ENCODE measurements at places on chromosomes 5 and 9.

GRCh38 chr5:82734347-82734746 is 342.8 kb downstream of the TMEM167A start:
- DNase-seq, result no peak

DNA sequence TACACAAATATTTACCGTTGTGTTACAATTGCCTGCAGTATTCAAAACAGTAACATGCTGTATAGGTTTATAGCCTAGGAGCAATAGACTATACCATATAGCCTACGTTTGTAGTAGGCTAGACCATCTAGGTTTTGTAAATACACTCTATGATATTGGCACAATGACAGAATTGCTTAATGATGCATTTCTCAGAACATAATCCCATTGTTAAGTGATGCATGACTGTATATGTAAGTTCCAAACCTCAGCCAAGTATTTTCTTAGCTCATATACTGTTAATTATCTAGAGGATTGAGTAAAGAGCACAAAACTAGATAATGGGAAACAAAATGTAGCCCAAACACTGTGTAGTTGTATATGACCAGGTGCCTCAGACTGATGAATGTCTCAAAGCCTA is 220.1 kb downstream of the ANXA1 start:
- peak; percentile 13 for DNase-seq

DNA sequence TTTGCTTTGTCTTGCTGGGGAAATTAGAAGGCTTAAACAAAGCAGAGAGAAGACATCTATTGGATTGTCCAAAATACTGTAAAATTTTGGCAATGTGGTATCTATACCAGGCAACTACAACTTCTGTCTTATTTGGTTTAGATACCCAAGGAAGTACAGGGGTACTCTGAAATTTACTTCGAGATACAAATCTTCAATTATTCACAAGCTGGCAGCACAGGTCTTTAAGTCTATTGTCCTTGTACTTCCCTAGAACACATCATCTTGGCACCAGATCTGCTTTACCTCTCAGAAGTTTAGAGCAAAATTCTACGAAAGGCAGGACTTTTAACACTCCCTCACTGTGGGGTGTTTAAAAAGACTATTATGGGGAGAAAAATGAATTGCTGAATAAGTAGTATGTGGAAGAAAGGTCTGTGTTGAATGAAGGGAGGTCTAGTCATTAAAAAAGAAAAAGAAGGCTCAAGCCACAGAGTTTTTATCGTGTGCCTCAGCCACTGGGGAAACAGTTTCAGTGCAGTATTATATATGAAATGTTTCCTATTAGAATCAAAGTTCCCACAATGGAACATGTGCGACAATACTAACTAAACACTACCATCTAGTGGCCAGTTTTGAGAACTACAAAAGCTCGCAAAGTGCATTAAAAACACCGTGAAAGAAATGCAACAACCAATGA is 93.7 kb downstream of the PDE4D start:
- peak; percentile 27 for DNase-seq

- no peak for DNase-seq
These were observed 17.6 kb downstream of the TRMO start for GRCh38 chr9:97904725-97905124.

DNA sequence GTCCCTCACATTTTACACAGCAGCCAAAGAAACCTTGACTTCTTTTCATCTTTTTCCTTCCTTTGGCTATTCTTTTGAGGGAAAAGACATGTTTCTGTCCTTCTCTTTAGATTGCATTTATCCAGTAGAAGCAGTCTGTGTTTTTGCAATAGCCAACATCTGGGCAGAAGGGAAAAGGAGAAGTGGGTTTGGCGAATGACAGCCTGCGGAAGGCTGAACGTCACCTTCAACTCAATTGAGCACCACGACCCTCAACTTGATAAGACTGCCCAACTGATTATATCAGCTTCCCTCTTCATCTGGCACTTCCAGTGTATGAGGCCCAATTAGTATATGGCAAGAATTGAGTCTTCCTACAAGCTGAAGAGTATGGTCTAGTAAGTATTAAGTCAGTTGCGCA is 1997.6 kb upstream of the WWC1 start:
- DNase-seq, result no peak

GRCh38 chr5:162842727-162843126 is 594.7 kb upstream of the CCNG1 start:
- DNase-seq, result no peak

- no peak for DNase-seq
These were observed 59.1 kb downstream of the PHF2 start for GRCh38 chr9:93635186-93636107.

DNA sequence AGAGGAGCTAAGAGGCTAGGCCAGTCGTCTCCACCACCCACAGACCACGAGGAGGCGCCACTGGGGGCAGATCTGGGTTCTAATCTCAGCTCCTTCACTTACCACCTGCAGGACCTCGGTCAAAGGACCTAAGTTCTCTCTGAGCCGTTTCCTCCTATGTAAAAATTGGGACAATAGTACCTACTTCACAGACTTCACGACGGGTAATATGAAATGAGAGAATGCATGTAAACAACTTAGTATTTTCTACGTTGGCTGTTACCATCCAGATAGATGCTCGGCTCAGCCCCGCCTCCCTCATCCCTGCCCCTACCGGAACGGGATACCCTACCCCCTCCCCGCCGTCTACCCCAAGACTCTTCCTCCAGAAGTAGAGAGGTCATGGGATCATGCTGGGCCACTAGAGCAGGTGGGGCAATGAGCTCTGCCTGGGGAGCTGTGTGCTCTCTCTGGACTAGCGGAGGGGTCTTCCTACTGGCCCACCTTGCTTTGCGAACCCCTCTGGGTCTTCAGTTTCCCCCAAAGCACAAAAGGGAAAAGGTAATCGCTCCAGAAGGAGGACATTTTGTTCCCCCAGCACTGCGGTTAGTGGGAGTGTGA is 541 bp downstream of the GNPDA1 start:
- peak; percentile 25 for DNase-seq

GRCh38 chr9:69030851-69031645 is 4.5 kb upstream of the FXN start:
- DNase-seq, result no peak

- no peak for DNase-seq
These were observed 33.6 kb upstream of the SLC36A1 start for GRCh38 chr5:151413800-151414199.

DNA sequence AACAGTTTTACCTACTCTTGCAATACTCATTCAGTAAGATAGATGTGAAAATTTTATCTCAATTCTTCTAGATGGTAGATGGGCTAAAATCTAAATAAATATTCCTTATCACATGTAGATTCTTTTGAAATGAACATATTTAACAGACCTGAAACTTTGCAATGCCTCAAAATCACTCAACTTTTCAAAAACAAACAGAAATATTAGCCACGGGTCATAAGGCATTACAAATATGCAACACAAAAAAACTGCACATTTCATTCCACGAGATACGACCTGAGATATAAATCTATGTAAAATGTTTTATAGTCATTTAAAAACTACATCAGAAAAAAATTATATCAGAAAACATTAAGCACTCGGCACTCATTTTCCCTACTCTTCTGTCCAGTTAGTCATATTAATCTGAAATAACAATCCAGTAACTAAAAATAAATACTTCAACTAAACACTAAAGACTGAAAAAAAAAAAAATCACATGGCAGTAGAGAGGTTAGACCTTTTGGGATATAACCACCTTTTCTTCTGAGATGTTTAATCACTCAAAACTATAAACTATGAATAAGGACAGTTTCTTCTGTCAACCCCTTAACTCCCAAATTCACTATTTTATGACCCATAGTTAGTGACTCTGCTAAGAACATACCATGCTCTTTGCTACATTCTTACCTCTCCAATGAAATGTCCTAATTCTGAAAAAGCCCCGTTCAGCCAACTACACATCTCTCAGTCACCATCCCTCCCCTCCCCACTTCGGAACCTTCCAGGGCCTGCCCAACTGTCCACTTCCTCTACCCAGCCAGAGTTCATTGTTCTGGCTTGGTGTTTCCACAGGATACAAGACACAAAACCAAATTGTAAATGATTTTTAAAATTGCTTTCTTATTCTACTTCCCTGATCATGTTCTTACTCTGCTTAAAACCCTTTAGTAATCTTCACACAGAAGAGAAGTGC is 6.4 kb downstream of the HOMER1 start:
- no peak for DNase-seq

DNA sequence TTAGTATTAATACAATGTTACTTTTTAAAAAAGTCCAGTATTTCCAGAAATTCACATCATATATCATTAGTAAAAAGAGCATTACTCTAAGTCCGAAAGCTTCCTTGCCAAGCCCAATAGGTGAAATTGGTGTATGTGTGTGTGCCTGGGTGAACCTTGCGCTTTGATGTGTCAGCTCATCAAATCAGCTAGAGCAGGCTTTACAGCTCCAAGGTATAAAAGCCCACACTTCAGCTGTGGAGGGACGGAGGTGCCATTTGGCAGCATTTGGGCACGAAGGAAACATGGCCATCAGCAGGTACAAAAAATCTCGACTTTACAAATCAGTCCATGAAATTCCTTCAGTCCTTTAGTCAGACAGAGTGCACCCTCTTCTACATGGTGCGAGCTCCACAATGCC is 76.5 kb upstream of the IL7R start:
- no peak for DNase-seq

DNA sequence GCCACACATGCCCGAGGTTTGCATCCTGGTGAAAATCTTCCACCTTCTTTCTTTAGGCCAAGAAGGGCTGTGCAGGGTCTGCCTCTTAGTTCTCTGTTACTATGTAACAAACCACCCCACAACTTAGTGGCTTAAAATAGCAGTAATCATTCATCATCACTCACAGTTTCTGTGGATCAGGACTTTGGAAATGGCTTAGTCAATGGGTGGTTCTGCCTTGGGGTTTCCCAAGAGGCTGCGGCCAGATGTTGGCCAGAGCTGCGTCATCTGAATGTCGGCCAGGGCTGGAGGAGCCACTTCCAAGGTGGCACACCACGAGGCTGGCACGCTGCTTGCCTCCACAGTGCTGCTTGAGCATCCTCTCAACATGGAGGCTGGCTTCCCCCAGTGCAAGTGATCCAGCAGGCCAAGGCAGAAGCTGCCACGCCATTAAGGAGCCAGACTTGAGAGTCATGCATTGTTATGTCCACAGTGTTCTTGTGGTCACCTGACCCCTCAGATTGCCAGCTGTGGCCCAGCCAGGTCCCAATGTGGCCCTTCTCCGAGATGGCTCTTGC is 135.2 kb downstream of the RXRA start:
- peak; percentile 80 for DNase-seq

- no peak for DNase-seq
These were observed 92.6 kb downstream of the OR2K2 start for GRCh38 chr9:111237447-111237846.

- no peak for DNase-seq
These were observed 1078.3 kb upstream of the DMAC1 start for GRCh38 chr9:8877753-8878494.

- peak; percentile 80 for DNase-seq
These were observed at the start of gene PAIP1 for GRCh38 chr5:43556857-43557542. Gene PAIP1, minus strand, starts transcription at chr5:43557077. Its CDS starts 231 bp downstream, at chr5:43556846.

DNA sequence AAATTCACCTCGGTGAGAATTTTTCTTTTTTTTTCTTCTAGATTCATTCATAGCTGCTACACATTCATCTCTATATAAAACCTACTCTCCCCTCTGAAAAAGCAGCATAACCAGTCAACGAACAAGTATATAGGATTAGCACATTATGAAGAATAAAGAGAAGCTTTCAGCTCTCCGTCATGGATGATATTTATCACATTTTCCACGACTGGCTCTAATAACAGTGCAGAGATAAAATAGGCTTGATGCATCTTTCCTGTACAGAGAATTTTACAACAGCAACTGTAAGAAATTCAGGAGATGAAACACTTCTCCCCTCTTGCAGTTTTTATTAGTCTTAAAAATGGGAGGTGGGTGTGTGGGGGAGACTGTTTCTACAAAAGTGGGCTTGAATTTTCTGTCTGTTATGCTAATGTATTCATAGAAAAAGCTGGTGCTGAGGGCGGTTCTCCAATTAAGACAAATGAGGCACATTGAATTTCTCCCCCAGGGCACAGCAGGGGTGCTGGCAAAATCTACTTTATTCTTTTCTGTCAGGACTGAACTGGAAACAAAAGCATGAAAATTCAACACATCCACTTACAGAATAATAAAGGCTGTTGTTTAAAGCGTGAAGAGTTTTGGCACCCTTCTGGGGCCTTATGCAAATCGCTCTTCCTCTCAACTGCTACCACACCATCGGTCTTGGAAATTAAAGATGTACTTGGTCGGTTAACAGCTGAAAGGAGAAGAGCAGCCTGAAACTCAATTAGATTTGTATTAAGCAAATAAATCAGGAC is 233.9 kb upstream of the ZNF608 start:
- no peak for DNase-seq

DNA sequence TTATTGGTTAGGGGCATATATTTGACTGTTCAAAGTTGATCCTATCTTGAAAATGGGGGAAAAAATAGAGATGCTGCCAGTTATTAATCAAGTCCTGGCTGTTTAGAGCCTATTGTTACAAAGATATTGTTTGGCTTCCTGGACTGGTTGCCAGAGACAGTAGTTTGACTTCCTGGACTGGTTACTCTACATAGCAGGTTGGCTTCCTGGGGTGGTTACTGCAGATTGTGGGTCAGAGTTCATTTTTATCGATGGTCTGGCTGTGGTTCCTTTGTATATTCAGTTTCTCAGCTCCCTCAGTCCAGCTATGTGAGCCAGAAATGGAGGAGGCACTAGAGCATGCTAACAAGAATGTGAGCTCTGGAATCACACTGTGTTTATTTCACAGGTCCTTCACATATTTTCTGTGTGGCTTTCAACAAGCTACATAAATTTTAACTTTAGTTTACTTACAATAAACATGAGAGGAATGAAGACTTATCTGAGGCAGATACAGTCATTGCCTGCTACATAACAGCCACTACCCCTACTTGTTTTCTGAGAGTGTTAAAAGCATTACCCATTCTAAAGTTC is 137.6 kb downstream of the TRPM3 start:
- no peak for DNase-seq
